ENCODE measurements at places on chromosomes 2 and 18.

- DNase-seq = no peak
These were observed 2.8 kb downstream of the ONECUT2 start for GRCh38 chr18:57437766-57438671.

DNA sequence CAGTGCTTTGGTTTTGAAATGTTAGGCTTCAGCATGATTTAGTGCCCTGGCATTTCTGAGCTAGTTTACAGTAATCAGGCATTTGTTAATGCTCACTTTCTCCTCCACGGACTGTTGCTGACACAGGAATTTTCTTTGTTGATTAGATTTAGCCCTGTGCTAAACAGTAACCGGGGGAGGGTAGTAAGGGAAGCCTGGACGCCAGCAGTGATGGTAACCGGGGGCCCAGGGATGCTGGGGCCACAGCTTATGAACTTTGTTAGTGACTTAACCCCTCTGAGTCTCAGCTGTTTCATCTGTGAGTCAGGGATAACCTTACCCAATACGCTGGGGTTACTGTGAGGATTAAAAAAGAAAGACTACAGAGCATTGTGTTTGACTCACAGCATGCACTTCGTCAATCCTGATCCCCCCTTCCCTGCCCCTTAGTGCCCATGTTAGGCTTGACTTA is 33.5 kb downstream of the KLHL29 start:
- no peak for DNase-seq

GRCh38 chr2:139218181-139218580 is 438.0 kb upstream of the NXPH2 start:
- DNase-seq = no peak

DNA sequence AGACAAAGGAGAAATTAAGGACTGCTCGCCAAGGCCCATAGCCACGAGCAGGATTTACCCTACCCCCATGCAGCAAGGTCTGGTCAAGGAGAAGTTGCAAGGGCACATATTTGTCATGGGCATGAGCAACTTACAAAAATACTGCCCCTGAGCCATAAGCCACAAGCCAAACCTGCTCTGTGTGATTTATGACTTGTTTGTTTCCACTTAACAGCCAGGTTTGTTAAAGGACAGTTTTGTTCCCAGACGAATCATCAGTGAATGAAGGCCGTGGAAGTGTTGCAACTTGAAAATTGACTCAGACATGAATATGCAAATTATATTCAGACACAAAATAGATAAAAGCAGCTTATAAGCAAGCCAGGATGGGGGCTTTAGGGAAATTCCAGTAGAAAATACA is 31.3 kb upstream of the EVA1A start:
- DNase-seq = no peak

DNA sequence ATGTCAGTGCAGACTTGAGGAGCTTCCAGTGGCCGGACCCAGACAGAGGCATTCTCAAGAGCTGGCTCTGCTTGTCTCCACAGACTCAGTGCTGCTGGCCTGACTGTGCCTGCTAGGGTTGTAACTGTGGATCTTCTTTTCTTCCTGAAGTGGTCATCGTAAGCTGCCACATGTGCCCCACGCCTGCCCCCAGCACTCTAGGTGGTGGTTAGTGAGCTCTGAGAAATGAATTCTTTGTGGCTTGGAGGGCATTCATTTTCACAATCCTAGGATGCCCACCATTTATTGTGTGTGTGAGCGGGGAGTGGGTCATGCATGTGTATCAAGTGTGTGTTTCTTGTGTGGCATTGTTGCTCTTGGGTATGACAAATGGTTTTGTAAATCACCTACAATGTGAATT is 23.1 kb downstream of the RAB12 start:
- DNase-seq = no peak

- no peak for DNase-seq
These were observed 492.1 kb upstream of the MYT1L start for GRCh38 chr2:2823061-2823753.

DNA sequence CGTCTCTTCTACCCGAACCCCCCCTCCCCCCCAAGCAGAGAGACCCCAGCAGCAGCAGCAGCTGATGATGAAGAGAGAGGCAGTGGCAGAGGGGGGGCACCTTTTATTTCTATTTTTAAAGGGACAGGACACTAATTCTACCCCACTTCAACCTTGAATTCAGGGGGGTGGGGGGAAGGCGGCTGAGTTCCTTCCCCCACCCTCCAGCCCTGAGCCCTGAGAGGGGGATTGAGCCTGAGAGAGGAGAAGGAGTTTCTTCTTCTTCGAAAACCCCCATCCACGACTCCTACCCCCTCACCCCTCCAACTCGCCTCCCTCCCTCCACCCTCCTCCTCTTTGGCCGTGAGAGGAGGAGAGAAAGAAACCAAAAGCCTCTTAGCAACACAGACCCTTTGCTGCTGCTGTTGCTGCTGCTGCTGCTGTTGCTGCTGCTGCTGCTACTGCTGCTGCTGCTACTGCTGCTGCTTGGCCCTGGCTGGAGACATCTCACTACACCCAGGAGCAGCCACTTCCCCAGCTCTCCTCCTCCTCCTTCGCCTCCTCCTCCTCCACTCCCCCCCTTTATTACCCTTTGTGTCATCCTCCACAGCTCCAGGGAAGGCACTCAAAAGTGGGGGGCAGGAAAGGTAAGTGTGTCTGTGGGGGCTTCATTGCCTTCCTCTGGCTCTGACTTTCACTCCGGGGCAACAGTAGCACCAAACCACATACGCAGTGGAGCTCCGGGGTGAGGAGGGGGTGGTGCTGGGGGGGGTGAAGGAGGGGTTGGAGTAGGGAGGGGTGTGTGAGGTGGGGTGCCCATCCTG is at the start of gene MBD5:
TSS of gene MBD5 (plus strand) at position 33 of the 803 bp plus-strand sequence.
- DNase-seq = peak; percentile 64

DNA sequence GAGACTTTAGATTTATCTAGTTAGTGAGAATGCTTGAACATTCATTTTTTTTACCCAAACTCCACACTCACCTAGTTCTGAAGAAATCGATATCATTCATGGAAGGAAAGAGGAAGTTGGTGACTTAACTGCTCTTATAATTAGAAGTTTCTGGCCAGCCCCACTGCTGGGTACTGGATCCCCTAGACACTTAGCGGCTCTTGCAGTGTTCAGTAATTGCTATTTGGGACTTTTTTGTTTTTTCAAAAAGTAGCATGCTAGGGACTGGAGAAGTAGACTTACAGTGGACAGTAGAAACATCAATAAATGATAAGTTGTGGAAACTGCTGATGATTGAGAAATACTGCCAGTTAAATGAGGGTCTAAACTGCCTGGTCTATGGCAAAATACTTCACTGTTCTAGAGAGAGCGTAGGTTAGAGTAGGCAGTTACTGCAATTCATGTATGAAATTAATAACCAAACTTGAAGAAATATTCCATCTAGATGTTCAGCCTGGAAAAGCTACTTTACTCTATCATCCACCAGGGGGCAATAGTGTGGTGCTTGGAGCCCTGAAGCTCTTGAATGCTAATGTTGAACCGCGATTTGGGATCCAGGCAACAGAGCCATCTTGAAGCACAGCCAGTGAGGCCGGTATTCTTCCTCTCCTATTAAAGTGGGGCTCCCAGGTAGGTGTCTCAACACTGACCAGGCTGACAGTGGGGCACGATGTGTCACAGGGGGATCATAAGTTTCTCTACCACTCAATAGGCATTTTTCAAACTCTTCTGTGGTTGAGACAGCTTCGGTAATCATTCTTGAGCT is 146.1 kb upstream of the SESTD1 start:
- DNase-seq = peak; percentile 31

GRCh38 chr18:12960395-12960794 is 12.6 kb downstream of the SEH1L start:
- no peak for DNase-seq

GRCh38 chr2:241810307-241811200 is 1.6 kb downstream of the NEU4 start:
- DNase-seq = no peak

DNA sequence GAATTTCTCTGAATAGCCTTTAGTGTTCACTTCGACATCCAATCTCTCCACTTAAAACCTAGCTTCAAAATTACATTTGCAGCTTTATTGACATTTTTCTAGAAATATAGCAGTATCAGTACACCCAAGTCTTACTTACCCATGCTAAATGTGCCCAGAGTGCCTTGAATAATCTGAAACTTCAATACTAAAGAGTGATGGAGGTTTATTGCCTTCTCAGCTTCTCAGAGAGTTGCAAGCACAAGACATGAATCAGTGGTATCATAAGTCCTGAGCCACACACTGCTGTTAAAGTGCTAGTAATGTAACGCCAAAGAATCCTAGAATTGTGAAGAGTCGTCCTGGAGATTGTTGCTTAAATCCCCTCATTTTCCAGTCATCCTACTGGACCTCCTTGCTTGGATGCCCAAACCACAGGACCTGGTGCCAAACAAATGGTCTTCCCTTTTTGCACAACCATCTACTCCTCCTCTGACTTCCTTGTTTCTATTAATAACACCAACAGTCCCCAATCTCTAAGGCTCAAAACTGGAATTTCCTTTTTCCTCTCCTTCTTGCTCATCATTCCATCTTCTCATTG is 83.2 kb upstream of the SPATS2L start:
- DNase-seq = no peak

DNA sequence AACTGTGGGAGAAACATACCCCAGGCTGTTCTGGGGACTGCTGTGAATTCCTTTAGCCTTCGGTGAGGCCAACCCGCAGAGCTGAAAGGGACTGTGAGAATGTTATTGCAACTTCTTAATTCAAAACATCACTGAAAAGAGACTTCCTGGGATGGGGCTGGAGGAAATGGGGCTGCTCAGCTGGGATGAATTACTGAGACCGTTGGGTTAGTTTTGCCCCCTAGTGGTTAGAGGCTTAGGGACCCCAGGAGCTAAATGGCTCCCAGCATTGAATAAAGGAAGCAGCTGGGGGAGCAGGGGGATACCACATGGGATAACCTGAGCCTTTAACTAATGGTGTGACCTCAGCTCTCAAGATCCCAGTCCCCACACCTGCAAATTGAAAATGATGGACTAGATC is 941.1 kb upstream of the FANCL start:
- no peak for DNase-seq

DNA sequence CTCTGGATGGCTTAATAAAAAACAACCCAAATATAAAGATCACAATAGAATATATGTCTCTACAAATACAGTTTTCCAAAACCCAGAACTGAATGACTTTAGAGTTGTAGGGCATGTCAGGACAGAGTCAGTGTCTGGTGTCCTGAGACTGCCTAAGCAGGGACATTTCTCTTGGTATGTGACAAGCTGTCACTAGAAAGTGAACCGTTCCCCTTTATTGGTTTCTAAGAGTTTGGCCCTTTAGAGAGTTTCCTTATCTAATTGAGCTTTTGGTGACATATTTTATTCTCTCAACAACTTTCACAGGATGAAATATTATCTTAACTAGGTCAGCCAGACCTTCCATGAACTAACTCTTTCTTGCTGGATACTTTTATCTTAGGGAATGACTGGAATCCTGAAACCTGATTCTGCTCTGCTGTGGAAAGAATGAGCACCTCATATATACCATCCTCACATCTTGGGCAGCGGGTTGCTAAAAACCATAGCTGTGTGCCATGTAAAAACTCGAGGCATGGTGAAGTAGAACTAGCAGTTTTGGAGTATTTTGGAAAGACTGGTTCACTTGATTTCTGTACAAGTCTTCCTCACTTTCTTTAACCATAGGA is 54.8 kb downstream of the CAVIN2 start:
- DNase-seq = no peak

DNA sequence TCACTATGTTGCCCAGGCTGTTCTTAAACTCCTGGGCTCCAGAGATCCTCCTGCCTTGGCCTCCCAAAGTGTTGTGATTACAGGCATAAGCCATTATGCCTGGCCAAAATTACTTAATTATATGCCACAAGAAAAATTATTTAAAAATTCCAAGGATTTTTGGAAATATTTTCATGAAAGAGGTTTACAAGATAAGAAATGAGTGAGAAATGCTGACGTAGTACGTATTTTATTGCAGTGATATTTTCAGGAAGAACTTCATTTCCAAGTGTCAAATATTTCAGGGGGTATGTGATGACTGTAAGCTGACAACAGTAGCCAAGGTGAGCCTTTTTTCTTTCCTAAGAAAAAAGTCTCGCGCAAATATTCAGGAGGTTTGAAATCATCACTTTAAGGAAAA is 20.8 kb downstream of the NIF3L1 start:
- DNase-seq = no peak

DNA sequence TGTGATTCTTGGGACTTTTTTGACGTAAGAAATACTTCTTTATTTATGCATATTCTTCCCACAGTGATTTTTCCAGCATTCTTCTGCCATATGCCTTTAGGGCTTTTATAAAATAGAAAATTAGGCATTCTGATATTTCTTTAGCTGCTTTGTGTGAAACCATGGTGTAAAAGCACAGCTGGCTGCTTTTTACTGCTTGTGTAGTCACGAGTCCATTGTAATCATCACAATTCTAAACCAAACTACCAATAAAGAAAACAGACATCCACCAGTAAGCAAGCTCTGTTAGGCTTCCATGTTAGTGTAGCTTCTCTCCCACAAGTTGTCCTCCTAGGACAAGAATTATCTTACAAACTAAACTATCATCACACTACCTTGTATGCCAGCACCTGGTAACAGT is 62.6 kb downstream of the EIF5B start:
- no peak for DNase-seq

GRCh38 chr2:157413326-157414035 is 30.4 kb downstream of the CYTIP start:
- DNase-seq = peak; percentile 92

DNA sequence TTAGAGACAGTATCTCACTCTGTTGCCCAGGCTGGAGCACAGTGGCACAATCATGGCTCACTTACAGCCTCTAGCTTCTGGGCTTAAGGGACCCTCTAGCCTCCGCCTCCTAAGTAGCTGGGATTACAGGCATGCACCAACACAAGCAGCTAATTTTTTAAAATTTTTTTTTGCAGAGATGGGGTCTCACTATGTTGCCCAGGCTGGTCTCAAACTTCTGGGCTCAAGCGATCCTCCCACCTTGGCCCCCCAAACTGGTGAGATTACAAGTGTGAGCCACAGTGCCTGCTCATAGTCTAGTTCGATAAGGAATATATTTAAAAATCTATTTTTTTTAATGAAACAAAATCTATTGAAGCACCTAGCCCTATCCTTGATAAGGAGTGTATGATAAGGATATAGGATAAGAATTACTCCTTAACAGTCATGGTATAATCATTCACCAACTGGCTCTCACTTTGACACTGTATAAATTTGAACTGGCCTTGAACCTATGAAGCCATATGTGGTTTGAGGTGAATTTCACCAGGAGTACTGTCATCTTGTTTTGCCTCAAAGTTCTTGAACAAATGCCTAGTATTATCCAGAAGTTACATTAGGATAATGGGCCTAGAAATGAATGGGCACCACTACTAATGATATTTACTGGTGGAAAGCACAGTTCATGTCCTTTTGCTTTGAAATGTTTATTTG is 71.1 kb downstream of the EXOC6B start:
- DNase-seq = no peak

- DNase-seq = no peak
These were observed 824.0 kb upstream of the FSHR start for GRCh38 chr2:49978341-49978740.
